ENCODE measurements at places on chromosomes 7 and 10.

DNA sequence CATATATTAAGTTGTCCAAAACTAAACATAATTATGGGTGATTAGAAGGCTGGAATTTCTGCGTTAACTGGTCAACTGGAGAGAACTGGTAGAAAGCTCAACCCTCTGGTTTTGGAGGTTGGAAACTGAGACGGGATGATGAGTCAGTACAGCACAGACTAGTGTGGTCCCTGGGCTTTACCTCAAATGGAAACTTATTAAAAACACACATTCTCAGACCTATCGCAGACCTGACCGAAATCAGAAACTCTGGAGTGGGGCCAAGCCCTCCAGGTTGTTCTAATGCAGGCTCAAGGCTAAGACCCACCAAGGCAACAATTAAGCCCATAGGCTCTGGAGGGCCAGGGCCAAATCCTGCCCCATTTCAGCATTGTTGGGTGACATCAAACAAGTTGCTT, 136.9 kb downstream of the KCNMA1 start:
- DNase-seq, result no peak

DNA sequence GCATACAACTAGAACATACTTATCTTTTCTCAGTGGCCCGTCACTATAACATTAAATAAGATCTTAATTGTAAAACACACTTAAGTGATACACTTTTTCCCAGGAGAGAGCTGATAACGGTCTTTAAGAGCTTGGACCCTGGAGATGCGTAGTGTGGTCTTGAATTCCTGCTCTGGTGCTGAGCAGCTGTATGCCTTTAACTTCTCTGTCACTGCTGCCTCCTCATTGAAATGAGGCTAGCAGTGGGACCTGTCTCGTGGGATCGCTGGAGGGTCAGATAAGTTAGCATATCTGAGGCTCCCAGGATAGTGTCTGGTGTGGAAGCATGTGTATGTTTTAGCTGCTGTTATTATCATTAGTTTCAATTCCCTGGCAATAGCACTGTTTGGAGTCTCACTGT, 194.9 kb downstream of the SDK1 start:
- no peak for DNase-seq

DNA sequence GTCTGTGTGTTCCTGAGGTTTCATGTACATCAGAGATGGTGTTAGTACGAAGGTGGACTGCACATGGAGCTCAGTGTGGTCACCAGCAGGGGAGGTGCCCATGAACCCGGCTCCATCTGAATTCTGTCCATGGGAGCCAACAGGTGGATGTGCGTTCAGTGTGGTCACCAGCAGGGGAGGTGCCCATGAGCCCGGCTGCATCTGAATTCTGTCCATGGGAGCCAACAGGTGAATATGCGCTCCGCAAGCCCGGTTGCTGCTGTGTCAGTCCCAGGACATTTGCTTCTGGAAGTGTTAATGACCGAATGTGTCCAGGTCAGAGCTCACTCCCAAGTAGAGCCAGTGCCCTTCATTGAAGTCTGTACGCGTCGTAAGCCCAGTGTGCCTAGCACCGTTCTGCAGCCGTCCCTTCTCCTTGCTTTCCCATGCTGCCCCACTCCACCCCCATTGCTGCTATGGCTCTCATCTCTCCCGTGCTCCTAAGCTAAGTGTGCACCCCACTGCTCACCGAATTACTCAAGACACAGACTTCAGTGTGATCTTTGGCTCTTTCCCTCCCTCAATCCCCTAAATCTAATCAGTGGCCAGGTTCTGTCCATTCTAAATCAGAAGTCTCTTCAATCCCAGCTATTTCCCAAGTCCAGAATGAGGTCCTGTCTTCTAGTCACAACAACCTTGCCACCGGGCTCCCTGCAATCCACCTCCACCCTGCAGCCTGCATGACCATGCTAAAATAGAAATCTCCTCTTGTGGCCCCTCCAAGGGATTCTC, 352.4 kb downstream of the TCERG1L start:
- no peak for DNase-seq

- no peak for DNase-seq
These were observed 258.2 kb downstream of the USP6NL start for GRCh38 chr10:11353006-11353896.

DNA sequence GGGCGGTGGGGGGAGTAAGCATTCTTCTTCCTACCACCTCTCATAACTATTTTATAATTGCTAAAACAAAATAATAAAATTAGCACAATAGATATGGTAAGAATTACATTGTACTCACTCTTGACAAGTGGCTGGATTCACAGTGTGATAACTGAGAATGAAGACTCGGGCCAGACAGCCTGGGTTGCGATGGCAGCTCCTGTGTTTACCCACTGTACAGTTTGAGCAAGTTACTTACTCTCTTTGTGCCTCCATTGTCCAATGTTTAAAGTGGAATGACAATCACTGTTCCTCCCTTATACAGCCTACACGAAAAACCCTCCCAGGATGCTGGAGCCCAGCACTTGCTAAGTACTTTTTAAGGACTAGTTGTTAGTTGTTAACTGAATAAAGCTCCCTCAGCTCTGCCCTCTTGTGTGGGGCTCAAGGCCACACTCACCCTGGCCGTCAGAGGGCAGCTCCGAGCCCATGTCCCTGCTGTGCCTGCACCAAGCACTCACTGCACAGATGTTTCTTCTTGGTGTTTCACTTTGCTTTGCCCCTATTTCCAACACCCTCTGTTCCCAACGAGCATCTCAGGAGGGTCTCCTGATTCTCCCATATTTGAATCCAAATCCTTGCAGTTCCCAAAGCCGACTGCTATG, 56.4 kb upstream of the NPS start:
- DNase-seq, result no peak

- no peak for DNase-seq
These were observed 260.3 kb upstream of the RNF32 start for GRCh38 chr7:156380261-156380660.

DNA sequence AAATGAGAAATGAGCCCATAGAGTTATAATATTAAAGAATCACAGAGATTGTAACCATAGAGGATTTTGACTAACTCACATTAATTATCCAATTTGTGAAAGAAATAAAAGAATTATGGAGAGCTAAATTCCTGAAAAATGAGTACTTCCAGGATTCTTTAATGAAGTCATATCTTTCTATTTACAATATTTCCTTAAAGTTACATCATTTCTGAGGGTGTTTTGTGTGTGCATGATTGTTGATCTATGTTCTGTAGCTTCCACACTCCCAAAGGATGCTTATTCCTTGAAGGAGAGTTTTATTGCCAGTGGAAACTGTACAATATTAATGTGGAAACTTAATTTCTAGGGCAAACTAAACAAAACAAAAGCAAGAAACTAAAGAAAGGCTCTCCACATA, 299.6 kb downstream of the MDFIC start:
- no peak for DNase-seq

- DNase-seq, result no peak
These were observed 26.4 kb upstream of the JAKMIP3 start for GRCh38 chr10:132039371-132039770.

DNA sequence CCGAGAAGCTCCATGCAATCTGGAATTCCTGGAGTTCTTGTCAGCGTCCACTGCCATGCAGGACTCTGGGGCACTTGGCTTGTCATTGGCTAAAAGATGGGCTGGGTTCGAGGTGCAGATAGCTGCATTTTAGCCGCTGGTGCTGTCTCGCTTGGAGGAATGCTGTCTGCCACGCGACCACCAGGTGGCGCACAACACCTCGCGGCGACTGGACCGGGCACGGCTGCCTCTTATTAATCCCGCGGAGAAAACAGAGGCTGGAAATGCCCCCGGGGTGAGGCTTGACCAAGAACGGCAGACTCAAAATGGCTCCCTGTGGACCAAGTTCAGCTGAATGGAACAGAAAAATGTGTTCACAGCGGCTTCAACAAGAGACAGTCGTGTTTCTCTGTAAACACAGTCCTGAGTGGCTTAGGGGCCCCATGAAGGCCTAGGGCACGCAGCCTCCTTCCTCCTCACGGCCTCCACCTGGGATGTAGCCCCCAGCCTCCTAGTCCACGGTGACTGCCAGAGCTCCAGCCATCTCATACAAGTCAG, 46.2 kb downstream of the AOC1 start:
- no peak for DNase-seq

GRCh38 chr7:131443496-131443895, 112.9 kb downstream of the PODXL start:
- no peak for DNase-seq

GRCh38 chr7:87144173-87144657, 8.0 kb upstream of the DMTF1 start:
- DNase-seq, result no peak

DNA sequence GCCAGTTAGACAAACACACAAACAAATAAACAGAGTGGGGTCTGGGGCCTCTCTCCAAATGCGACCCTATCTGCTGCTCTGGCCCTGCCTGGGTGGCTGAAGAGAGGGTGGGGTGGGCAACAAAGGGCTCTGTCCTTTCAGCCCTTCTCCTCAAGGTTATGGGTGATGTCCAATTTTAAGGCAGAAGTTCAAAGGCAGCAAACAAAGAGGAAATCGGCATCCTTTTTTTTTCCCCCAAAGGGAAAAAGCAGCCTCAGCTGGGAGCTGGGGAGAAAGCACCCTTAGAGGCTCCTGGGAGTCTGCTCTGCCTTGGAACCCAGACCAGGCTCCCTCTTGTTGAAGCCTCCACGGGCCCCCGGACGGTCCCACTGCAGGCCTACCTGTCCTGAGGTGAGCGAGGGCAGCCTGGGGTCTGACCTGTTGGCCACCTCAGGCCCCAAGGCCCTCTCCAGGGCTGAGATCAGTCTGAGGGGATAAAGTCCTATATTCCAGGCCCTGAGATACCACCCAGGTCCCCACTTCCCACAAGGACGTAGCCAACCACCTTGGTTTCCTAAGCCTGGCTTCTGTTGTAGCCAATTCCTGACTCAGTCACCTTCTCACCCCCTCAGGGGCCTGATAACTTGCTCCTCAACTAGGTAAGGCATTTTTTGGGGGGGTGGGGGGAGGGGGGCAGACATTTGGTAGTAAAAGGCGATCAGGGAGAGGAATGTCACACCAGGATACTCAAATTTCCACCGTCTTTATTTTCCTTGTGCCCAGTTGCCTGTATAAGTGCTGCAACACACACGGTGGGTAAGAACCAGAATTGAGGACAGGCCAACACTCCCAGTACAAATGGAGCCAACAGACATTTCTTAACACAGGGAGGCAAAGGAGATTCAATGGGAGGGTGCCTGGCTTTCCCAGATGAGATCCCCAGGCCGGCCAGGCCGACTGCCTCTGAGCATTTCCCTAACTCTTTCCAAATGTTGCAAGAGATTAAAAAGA, 4.3 kb downstream of the HOXA11 start:
- no peak for DNase-seq

- DNase-seq, result no peak
These were observed 6.8 kb upstream of the MACC1 start for GRCh38 chr7:20224025-20224424.

- no peak for DNase-seq
These were observed 190.6 kb upstream of the CCDC6 start for GRCh38 chr10:60096761-60097513.

DNA sequence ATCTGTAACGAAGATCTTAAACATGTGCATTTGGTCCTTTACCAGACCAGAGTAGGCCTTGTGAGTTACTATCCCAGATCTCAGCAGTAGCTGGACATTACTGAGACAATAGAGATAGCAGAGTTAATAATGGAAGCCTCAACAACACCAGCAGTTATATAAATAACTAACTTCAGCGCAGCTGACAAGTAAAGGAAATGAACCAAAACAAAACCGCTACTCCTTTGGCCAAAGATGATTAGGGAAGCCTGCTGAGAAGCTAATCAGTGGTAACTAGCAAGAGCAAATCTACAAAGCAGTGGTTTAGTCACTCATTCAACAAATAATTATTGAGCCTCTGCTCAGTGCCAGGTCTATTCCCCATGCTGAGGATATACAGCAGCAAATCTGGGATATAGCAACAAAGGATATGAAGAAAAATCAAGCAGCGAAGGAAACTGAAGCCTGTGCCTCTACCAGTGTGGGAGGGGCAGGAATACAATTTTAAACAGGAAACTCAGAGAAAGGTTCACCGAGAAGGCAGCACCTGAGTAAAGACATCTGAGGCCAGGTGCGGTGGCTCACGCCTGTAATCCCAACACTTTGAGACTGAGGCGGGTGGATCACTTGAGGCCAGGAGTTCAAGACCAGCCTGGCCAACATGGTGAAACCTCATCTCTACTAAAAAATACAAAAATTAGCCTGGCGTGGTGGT, 103.6 kb downstream of the ELMO1 start:
- DNase-seq, result no peak

DNA sequence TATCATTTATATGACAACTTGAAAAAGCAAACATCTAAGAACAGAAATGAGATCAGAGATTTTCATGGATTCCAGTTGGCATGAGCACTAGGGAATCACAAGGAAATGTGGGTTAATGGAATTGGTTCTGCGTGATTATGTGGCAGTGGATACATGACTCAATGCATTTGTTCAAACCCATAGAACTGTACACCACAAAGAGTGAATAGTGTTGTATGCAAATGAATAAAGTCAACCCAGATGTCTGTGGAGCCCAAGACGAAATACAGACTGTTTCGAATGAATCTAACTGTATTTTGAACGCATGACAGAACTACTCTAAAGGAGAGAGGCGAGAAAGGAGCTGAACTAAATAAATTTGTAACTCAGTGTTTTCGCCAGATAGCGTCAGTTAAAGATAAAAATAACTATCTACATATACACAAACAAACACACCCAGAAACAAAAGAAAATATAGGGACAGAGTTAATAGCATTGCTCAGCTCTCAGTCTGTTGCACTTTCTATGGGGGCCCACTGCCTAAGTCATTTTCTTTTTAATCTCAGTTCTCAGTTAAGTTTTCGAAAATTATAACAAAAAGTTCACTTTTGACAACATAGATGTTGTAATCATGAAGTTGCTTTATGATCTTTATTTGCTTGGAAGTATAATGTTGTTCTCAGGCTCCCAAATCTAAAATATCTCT, 636.7 kb upstream of the SEMA3D start:
- DNase-seq, result no peak

GRCh38 chr10:72297805-72298591, 24.3 kb downstream of the DDIT4 start:
- DNase-seq, result no peak

DNA sequence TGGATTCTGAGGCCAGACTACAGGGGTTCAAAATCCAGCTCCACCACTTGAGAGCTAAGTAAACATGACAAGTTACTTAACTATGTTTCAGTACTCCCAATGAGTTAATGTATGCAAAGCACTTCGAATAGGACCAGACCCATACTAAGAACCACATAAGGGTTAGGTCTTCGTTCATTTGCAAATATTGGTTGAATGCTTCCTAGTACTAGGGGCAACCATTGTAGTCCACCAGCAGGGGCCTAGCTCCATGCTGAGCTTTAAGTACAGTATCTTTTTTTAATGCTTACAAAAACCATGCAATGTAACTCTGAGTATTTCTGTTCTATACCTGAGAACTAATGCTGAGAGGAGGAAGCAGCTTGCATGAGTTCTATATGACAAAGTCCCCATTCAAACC, 80.4 kb upstream of the PDE1C start:
- DNase-seq, result no peak

Measured in NCI-H524 treated with DMSO at 0.1 percent for 48 hours (cell line).